ENCODE measurements at places on chromosomes 16 and 17.

GRCh38 chr17:7133424-7133823, 18.8 kb upstream of the ASGR2 start:
- DNase-seq: no peak

DNA sequence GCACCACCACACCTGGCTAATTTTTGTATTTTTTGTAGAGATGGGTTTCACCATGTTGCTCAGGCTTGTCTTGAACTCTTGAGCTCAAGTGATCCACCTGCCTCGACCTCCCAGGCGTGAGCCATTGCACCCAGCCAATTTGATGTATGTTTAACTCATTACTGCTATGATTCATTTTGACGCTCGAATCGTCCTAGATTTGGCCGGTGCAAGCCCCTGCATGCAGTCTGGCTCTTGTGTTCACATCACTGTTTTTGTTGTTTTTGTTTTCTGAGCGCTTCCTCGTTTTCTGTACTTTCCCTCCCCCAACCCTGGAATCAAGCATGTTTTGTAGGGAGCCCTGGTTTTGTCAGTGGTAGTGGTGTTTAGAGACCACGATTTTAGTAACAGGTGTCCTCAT, 7.8 kb upstream of the DUS1L start:
- no peak for DNase-seq

DNA sequence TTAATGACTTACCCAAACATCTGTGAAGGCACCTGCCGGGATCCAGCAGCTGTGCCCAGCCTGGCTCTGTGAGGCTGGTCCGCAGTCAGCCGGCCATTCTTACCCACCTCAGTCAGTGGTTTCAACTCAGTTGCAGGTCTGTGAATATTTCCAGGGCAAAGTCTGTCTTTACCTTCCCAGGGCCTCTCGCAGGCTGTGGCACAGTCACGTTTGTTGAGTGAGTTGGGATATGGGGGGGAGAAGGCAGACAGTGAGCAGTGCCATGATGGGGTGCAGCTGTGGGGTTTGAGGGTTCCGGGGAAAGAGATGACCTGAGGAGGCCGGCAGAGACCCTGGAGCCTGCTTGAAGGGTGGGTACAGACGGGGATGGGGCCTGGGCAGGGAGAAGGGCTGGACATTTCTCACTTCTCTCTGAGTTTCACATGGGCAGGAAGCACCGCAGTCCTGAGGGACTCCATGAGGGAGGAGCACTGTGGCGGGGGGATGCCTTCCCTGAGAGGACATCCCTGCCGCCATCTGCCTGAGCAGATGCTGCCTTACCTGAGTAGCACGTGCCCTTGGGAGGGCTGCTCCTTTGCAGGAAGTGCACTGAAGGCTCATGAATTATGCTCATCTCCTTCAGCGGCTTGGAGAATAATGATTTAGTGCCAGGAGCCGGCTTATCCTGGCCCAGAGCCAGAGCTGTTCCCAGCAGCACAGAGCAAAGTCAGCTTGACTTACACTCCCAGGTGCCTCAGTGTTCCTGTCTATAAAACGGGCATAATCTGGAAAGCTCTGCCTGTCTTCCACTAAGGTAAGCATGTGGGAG, 48.1 kb downstream of the KSR1 start:
- DNase-seq: no peak

DNA sequence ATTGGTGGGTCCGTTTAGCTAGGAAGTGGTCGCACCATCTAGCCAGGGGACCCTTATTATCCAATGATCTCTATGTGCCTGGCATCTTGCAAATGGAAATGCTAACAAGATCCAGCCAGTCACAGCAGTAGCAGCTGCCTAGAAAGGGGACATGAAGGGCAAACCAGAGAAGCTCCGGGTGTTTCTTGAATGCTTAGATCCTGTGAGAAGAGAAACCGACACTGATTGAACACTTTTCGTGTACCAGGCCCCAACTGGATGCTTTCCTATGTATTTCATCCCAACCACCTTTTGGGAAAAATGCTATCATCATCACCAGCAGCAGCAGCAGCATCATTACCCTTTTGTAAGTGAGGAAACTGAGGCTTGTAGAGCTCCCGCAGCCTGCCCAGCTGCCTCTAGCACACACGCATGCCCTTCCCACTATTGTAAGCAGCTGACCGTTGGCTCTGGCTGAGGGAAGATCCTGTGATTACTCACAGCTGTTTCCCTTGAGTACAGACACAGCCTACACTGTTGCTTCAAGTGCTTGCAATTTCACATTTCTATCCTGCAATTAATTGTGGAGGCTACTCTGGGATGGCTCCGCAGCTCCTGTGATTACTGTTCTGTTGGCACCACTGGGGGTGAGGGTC, 180.7 kb upstream of the CACNG5 start:
- DNase-seq: no peak

- no peak for DNase-seq
These were observed 27.2 kb downstream of the MAP2K4 start for GRCh38 chr17:12047681-12048376.

DNA sequence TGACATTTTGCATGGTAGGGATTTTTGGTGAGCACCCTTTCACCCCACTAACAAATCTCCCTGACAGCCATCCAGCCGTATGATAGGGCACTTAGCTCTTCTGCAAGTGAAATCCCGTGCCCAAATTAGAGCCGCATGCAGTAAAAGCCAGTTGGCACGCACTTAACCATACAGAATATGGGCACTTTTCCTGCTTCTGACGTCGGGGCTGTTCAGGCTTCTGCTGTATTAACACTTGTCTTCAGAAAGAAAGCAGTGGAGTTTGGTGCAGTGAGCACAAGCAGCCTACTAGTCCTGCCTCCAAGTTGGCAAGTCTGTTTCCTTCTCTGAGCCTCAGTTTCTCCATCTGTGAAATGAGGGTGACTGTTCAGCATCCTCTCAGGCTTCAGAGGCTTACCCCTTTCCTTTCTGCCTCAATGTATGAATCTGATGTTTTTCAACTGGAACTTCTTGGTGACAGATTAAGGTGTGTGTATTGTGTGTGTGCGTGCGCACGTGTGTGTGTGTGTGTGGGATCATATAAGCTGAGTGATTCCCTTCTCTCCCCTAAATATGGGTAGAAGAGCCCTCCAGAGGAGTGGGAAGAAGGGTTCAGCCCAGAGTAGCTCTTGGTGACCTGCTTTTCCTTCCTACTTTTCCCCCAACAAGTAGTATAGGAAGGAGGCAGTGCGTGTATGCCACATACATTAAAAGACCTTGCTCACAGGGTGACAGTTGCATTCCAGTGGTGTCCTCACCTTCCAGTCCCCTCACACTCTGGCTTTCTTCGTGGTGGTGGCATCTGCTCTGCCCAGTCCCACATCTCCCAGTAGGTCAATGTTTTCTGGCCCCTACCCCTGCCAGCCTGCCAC, 19.0 kb downstream of the IGF2BP1 start:
- DNase-seq: no peak

- no peak for DNase-seq
These were observed 1.8 kb downstream of the ZBTB4 start for GRCh38 chr17:7477392-7478275.

GRCh38 chr17:3630781-3631180, 5.3 kb downstream of the SHPK start:
- no peak for DNase-seq

DNA sequence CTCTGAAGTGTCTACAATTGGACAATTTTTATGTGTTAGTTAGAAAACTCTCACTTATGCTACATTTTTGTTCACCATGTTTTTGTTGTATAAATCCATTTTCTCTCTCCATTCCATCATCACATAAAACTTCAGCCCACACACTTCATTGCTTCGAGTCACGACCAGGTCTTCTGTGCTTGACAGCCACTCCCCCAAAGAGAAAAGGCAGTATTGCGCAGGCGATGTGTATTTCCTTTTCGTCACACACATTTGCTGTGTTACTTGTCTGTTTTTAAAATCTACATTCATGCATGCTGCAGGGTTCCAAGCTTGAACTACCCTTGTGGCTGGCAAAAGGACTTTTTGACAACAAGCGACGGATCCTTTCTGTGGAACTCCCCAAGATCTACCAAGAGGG, 10.5 kb downstream of the GINS3 start:
- no peak for DNase-seq

- no peak for DNase-seq
These were observed 20.3 kb upstream of the AKTIP start for GRCh38 chr16:53523126-53523804.

DNA sequence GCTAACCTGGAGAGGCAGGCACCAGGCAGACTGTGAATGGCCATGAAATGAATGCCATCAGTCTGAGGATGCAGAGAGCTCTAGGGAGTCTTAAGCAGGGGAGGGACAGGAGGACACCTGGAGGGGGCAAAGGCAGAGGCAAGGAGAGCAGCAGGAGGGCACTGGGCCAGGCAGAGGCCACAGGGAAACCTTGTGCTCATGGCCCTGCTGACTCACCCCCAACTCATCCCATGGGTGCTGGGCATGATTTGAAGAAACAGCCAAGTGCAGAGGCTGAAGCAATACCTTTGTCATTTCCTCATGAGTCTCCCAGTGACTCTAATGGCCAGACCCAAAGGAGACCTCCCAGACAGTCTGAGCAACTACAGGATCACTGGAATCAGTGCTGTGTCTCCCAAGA, 141.4 kb downstream of the TMEM132E start:
- no peak for DNase-seq

- DNase-seq: no peak
These were observed 27.4 kb downstream of the KIAA0513 start for GRCh38 chr16:85054948-85055492.

- DNase-seq: no peak
These were observed 154.4 kb upstream of the FOXF1 start for GRCh38 chr16:86355951-86356350.

GRCh38 chr16:25606069-25606468, 85.7 kb upstream of the HS3ST4 start:
- no peak for DNase-seq

- DNase-seq: no peak
These were observed 671.2 kb downstream of the CDH8 start for GRCh38 chr16:61364990-61365389.

DNA sequence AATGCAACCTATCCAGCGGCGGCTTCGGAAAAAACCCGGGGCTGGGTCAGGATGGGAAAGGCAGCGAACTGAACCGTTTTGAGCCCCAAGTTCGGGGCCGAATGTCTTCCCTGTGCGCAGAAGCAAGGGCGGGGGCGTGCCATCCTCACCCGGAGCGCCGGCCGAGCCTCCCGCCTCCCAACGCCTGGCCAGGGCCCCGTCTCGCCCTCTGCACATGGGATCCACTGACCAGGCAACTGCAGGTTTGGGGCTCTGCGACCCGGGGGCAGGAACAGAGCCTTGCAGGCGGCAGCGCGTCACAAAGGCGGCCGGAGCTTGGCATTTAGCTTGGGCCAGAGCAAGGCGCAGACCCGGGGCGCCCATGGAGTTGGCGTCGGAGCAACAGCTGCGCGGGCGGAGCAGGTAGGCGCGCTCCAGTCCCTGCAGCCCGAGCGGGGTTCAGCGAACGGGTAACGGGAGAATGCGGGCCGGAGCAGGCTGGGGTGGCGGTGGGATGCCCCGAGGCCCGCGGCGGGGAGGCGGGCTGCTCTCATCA, at the start of gene FBXO39:
Gene FBXO39 (plus strand): TSS at position 345 of the 535 bp plus-strand sequence. CDS start 3,654 bp downstream, outside the sequence.
- DNase-seq: no peak

- no peak for DNase-seq
These were observed 5.9 kb upstream of the DPEP2 start for GRCh38 chr16:68005211-68005610.

DNA sequence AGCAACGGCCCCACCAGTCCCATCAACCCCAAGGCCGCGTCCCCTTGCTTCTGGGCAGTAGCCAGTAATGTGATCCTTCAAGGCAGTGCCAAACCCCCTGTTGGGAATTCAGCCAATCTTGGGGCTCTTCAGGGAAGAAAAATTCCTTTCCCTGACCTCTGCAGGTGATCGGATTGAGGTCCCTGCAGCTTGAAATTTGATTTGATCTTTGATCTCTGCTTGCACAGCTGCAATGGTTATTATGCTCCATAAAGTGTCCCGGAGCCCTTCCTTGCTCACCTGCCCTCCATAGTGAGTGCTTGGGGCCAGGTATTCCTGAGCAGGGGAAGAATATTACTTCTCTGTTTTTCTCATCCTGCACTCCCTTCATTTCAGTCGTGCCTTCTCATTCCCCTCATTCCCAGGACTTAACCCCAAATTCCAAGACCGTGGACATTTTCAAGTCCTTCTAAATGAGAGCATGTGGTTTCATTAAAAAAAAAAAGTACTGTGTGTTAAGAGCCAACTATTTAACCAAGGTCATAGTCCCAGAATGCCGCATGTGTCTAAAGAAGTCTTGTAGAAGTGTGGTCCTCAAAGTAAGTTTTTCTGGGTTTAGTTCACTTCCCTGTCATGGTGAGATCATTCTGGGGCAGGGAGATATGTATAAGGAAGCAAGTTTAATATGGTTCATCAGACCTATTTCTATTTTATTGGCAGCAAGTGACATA, 56.3 kb downstream of the SOX9 start:
- no peak for DNase-seq

DNA sequence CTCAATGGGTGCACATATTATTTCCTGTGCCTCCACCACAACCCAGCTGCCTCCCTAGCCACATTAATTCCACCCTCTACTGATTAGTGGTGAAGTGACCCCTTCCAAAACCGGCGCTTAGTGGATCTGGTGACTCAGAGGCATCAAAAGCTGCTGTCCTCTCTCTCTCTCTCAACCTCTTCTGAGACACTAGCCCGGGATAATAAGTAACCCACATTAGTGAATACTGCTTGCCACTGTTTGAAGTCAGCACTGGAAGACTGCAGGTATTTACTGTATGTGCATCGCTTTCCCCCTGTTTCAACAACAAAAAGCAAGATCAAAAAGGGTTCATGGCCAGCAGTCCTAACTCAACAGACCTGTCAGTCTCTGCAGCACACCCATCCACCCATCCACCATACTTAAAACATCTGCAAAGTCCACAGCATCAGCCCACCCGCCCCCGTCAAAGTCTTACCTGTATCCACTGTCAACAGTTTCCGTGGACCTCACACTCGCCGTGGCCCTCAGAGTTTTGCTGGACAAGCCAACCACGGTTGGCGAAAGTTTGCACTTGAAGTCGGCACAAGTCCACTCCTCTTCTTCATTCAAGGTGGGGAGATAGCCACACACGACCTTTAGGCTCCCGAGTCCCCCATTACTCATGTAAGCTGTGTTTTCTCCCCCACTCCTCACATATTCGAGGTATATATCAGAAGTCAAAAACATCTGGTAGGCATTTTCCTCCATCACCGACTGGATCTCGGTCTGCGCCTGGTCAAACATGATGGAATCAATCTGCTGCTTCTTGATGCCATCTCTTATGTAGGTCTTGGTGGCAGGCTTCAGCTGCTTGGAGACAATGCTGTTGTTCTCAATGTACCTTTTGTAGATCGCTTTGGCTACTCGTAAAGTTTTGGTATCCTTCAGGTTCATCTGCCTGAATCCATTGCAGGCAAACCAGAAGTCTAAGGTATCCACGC, 3.8 kb downstream of the AXIN2 start:
- no peak for DNase-seq

GRCh38 chr16:66525396-66526180, 24.3 kb downstream of the TK2 start:
- no peak for DNase-seq
